Left colon (tissue), 2 donors: ENCODE measurements at places on chromosomes 6 and 20.

DNA sequence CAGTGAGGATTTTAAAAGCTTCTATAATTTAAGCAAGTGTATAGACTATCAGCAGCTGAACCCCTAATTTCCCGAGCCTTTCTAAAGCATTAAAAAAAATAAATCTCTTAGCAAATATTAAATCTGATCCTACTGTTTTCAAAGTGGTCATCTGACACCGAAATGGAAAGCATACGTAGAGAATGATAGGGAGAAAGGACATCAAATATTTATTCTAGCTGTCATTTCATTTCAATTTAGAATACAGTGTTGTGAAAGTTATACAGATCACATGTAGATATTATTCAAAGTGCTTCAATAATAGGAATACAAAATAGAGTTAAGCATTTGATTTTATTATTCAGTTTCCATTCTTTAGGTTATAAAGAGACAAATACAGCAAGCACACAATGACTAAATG lies 61.9 kb upstream of the PKIB start:
- DNase-seq: no peak

DNA sequence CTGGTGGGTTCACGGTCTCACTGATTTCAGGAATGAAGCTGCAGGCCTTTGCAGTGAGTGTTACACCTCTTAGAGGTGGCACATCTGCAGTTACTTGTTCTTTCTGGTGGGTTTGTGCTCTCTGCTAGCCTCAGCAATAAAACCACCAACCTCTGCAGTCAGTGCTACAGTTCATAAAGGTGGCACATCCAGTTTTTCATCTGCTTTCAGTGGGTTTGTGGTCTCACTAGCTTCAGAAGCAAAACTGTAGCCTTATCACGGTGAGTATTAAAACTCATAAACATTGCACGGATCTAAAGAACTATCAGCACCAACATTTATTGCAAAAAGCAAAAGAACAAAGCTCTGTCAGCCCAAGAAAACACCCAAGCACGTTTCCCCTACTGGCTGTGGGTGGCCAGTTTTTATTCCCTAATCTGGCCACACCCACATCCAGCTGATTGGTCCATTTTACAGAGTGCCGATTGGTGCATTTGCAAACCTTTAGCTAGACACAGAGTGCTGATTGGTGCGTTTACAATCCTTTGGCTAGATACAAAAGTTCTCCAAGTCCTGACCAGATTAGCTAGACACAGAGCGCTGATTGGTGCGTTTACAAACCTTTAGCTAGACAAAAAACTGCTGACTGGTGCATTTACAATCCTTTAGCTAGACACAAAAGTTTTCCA lies 3.4 kb upstream of the TMEM14C start:
- DNase-seq: no peak

- DNase-seq: no peak
Measured at GRCh38 chr6:75020971-75021370, 184.9 kb downstream of the COL12A1 start.

DNA sequence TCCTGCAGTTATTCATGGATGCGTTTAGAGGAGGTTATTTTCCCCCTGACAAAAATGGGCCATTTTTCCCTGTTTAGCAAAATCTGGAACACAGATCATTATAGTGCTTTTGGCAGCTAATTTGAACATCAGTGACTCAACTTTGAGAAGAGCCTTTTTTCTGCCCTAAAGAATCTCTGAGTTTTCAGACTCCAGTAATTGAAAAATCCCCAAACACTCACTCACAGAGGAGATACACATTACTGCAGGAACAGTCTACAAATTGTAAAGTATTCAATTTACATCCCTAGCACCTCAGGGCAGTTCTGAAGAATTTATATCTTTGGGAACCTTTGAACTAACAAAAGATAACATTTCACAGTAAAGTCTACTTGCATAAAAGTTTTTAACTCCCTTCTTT lies 966.6 kb upstream of the SLC35B3 start:
- DNase-seq: no peak

DNA sequence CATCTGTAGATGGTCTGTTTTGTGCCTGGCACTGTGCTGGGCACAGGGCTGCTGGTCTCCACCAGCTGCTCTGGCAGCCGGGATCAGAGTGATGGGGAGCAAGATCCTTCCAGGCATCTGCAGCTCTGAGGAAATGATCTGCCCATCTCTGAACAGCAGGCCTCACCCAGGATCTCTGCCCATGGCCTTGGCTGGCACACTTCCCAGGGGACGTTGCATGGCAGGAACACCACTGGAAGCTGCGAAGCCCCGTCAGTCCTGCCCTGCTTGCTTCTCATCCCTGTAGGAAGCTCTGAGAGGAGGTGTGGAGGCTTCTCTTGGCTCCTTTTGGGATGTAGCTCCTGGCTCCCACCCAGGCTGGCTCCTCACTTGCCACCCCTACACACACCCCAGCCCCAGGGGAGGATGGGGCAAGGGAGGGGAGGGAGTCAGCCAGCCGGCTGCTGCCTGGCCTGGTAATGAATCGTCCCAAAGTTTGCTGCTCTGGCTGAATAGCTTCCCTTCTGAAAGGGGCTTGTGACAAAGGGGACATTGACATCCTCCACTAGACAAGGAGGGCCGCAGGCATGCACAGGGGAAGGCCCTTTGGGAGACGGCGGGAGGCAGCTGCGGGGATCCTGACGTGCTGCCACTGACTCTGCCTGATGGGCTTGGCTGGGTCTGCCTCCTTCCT lies 108.9 kb downstream of the VEGFA start:
- DNase-seq: no peak

GRCh38 chr6:41066867-41067304 lies 5.3 kb downstream of the OARD1 start:
- peak; percentile 78 for DNase-seq

DNA sequence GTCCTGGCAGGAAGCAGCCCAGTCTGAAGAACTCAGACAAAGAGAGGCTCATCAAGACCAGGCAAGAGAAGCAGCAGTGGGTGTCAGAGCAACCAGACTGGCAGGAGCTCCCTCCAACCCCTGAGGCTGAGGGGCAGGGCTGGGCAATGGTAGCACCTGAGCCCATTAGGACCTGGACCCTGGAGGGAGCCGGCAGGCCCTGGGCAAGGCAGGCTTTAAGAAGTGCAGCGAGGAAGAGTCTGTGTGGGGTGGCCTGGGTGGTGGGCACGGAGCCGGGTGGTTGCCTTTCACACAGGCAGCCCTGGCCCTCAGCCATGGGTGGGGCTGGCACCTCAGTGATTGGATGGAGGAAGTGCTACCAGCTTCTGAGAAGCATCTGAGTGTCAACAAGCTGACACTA lies 33.1 kb upstream of the IRF4 start:
- DNase-seq: no peak

DNA sequence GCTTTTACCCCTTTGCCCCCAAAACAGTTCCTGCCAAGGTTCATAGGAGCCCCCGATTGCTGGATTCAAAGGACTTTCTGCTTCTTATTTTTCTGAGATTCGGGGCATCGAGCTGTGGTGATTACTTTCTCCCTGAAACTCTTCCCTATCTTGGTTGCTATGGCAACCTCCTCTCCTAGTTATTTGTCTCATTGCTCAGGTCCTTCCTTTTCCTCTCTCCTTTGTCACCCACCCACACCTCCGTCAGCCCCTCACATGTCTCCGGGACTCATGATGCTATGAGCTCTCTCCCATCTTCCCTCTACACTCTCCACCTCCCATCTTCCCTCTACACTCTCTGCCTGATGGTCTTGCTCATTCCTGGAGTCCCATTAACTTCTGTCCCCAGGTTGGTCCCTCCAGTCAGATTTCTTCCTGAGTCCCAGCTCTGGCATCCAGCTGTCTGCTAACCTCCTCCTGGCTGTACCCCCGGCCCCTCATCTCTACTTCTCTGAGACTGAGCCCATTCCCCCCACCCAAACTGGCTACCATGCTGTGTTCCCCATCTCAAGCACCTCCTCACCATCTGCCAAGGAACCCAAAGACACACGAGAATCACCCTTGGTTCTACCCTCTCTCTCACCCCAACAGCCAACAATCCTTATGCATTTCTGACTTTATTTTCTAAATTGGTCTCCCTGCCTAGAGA lies 30.2 kb upstream of the NNAT start:
- DNase-seq: no peak

- DNase-seq: no peak
Measured at GRCh38 chr20:361561-361960, 14.7 kb downstream of the NRSN2 start.

- DNase-seq: no peak
Measured at GRCh38 chr20:57505979-57506378, 19.0 kb downstream of the CTCFL start.

GRCh38 chr6:86943819-86944407 lies 6.6 kb downstream of the HTR1E start:
- no peak for DNase-seq

DNA sequence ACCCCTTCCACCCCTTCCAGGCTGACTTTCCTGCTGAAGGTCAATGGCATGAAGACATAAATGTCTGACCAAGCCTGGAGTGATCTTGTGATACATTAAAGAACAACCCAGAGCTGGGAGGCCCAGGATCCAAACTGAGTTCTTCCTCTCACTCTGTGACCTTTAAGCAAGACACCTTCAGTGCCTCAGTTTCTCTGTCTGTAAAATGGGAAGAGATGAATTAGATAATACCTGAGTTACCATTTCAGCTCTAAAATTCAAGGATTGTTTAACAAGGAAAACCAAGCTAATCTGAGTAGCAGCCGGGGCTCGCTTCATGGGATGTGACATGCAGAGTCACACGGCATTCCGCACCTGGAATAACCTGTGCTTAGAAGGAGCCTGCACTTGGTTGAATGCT lies 7.0 kb upstream of the NFATC2 start:
- DNase-seq: no peak

DNA sequence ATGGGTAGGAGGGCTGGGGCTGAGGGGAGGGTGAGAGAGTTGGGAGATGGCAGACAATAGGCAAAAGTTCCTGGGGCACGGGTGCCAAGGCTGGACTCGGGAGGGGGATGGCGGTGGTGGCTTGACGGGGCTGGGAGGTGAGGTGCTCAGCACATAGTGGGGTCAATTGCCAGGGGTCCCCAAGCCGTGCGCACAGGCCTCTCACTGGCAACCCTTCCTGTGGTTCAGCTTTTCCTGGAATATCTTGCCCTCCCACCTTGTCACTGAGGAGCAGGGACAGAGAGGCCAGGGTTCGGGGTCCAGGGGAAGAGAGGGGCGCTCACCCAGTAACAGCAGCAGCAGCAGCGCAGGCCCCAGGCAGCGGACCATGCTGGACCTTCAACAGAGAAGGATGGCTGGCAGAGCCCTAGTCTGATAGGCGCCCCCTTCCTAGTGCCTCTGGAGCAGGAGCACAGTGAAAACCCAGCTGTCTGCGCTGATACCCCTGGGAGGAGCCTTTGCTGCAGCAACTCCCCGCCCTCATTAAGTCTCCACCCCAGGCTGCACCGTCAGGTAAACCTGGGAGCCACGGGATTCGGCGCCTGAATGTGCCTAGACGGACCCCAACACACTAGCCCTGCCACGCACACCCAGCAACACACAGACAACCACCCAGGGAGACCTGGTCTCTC lies at the start of gene GFRA4:
Gene GFRA4 (minus strand): TSS at position 369 of the 671 bp plus-strand sequence. CDS start 0 bp downstream, at position 369.
- DNase-seq: no peak

GRCh38 chr6:12546410-12547002 lies 170.1 kb upstream of the PHACTR1 start:
- DNase-seq: no peak

DNA sequence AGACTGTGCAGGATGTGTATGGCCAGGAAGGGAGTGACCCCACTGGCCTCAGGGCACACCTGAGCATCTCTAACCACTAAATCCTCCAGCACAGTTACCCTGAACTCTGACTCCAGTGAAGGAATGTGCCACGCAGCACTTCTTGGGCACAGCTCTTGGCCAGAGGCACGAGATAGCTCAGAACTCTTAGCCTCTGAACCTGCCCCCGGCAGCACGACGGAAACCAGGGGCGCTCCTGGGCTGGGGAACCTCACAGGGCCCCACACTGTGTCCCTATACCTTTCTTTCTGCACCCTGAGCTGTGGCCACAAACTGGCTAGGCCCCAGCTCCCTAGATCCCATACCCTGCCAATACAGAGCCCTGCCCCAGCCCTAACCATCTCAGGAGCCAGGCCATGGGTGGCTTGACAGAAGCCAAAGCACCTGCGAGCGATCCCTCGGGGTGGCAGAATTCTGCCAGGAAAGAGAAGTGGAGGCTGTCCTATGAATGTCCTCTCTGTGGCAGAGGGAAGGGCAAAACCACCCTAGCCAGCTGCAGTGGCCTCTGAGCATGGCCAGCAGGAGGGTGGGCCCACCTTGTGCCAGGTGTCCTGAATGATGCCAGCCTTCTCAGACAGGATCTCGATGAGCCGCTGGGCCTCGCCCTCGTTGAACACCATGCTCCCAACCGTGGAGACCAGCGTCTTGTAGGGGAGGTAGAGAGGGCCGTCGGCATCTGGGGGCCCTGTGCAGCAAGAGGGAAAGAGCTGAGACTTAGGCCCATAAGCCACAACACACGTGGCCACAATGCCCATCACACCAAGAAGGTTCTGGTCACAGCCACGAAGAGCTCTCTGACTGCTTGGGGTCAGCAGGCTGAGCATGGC lies 39.4 kb downstream of the RRBP1 start:
- no peak for DNase-seq

DNA sequence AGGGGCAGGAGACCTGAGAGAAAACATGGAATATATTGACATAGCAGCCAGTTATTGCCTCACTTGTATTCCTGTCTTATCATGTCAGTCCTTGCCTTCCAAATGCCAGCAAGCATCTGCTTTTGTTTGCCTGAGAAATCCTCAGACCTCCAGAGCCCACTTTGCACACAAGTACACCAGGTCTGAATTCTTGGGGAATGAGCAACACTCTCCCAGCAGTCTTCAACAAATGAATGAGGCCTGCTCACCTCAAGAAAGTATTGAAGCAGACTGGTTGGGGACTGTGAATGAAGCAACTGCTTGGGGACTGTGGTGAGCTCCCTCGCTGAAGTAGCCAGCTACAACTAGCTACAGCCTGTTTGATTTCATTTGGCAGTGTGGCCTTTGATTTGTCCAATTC lies 172.8 kb upstream of the SPTLC3 start:
- DNase-seq: no peak

GRCh38 chr6:71139249-71139648 lies 149.4 kb upstream of the OGFRL1 start:
- DNase-seq: no peak

- DNase-seq: no peak
Measured at GRCh38 chr20:4699957-4700356, 21.8 kb upstream of the PRND start.

DNA sequence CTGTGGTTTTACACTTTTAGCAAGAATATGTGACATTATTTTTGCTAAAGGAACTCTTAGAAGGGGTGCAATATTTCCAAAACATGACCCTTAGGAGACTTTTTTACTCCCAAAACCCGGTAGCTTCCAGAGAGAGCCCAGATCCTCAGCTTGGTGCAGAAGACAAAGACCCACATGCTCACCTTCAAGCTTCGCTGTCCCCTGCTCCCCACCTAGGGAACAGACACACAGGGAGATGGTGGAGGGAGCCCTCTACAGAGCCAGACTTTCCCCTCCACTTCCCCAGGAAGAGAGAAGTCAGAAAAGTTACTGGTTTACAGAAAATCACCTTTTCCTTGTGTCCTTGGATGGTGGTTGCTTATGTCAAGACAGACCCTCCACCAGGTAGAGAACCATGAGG lies 5.0 kb downstream of the CST4 start:
- no peak for DNase-seq
